ENCODE measurements at places on chromosomes 11 and 22.

- no peak for DNase-seq
These were observed 13.9 kb downstream of the OR5B3 start for GRCh38 chr11:58392746-58393145.

DNA sequence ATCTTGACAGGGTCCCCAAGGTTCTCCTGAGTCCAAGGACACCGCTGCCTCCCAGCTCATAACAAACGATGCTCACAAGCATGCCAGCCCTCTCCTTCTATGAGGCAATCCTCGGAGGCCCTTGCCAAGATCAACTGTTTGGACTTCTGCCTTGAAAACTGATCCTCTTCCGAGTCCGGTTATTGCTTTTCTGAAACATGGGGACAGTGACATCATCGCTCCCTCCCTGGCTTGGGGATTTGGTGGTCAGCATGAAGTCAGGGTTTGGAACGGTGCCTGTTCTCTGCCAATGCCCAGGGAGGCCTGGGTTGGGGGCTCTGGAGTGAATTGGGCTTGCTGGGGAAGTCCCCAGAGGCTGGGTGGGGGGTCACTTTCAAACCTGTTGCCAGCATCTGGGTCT, 149.3 kb downstream of the FBXO7 start:
- DNase-seq = no peak

GRCh38 chr11:19806251-19806650, 93.6 kb downstream of the NAV2 start:
- no peak for DNase-seq

DNA sequence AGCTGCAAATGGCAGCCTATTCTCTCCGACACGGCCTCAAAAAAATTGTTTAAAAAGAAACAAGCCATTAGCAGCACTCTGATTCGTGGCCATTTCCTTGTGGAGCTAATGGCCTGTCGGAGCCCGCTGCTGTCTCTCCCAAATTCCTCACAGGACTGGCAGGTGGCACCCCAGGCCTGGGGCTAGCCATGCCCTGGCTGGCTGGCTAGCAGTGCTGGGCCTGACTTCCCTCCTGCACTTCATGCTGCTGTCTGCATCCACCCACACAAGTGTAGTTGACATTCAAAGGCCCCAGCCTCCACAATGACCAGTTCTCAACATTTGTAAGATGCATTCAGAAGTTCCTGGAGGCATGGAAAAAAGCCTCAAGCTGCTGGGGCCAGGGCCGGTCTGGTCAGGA, 61.5 kb downstream of the SMCO4 start:
- DNase-seq = no peak

DNA sequence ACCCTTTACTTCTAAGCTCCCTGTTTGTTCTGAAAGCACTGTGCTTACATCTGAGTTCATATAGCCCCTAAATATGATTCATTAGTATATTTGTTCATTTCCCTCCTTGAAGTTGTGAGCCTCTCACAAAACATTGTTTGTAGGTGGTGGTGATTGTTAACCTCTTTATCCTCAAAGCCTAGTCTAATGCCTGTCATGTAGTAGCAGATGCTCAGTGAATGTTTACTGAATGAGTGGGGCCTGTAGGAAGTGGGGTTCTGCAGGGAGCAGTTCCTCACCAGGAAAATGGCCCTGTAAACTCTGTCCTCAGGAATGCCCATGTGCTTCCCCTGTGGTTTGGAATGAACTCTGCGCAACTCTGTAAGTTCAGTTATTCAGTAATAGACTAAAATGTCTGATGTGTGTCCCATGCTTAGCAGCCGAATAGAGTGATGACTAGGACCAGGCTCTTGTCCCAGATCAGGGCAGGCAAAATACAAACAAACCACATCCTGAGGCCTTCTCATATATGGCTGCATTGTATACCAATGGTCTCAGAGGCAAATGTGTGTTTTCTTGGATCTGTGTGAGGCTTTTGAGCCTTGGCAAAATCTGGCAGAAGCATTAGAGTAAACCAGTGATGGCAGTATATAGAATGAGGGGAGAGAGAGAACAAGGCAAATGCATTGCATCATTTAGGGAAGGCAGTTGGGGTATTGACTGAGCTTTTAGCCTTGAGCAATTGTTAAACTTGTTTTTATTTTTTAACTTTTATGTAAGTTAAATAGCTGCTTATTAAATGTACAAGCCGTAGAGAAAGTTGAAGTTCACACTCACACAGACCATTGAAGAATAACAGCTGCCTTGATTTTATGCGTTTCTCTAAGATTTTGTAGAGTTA, 91.4 kb upstream of the BIRC3 start:
- DNase-seq = no peak

GRCh38 chr22:36818010-36818642, 1.3 kb upstream of the PVALB start:
- no peak for DNase-seq

GRCh38 chr11:55697817-55698216, 35.8 kb downstream of the OR4C6 start:
- DNase-seq = no peak

DNA sequence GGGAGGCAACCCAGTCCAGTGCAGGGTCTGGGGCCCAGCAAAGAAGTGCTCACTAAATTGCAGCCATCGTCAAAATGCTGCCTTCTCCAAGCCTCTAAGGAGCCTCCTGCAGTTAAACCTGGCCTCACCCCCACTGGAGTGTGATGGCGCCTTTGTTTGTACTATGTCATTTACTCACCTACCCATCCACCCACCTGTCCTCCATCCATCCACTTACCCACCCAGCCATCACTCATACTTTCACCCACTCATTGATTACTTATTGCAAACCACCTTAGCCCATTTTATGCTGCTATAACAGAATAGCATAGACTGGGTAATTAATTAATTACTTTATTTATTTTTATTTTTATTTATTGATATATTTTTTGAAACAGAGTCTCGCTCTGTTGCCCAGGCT, 28.8 kb upstream of the PPFIA1 start:
- DNase-seq = no peak

DNA sequence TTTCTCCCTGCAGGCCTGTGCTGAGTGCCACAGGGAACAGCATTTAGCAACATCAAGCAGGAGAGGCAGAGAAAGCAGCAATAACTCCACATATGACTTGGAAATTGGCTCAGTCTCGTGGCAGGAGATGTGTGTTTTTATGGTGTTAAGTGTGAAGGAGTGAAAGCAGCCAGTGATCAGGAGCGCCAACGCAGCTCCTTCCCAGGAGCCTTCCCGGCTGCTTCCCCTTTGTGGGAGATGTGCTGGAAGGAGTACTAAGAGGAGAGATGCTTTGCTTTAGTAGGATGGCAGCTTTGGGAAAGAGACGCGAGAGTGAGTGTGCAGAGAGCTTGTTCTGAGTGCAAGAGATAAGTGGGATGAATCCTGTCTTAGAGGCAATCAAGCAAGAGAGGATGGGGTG, 54.7 kb upstream of the KIRREL3 start:
- no peak for DNase-seq

- DNase-seq = peak; percentile 65
These were observed 16.1 kb downstream of the NCAPD3 start for GRCh38 chr11:134207538-134208239.

DNA sequence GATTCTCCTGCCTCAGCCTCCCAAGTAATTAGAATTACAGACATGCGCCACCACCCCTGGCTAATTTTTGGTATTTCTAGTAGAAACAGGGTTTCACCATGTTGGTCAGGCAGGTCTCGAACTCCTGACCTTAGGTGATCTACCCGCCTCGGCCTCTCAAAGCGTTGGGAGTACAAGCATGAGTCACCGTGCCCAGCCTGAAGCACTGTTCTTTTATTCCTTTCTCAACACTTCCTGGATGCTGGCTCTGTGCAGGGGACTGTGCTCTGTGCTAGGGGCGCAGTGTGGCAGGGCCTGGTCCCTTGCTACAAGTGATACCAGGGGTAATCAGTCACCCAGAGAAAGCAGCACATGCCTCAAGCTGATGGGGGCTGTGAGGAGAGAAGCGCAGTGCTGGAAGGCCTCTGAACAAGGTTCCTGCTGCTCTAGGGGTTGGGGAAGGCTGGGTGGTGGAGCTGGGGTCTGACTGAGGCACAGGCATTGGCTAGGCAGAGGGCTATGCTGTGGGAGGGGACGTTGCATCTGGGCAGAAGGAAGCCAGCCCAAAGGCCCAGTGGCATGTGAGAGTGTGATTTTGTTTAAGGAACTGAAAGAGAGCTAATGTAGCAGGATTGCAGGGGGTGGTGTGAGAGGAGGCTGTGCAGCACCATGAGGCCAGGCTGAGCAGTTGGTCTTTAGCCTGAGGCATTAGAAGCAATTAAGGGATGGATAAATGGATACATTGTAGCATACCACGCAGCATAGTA, 42.5 kb downstream of the CABIN1 start:
- no peak for DNase-seq

GRCh38 chr22:25176175-25176574, 23.5 kb upstream of the CRYBB3 start:
- DNase-seq = no peak

DNA sequence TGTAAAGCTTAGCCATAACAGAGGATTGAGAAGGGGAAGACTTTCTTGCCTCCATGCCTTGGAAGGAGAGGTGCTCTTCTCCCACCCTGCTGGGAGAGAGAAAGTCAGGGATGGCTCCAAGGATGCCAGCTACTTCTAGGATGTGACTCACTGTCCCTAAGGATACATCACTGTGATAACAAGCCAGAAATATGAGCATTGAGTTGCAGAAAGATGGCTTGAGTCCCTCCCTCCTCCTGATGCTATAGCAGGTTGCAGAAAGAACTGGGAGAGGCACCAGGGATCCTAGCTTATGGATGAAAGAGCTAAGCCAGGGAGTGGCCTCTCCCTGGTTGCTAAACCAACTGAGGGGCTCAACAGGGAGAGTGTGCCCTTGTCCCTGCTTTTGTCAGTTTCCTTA, 27.8 kb upstream of the FJX1 start:
- no peak for DNase-seq

- no peak for DNase-seq
These were observed 294.4 kb downstream of the MN1 start for GRCh38 chr22:27507111-27507611.

GRCh38 chr11:88175569-88176075, 379 bp upstream of the RAB38 start:
- no peak for DNase-seq

- no peak for DNase-seq
These were observed 48.7 kb upstream of the ARFGAP3 start for GRCh38 chr22:42905702-42906183.

DNA sequence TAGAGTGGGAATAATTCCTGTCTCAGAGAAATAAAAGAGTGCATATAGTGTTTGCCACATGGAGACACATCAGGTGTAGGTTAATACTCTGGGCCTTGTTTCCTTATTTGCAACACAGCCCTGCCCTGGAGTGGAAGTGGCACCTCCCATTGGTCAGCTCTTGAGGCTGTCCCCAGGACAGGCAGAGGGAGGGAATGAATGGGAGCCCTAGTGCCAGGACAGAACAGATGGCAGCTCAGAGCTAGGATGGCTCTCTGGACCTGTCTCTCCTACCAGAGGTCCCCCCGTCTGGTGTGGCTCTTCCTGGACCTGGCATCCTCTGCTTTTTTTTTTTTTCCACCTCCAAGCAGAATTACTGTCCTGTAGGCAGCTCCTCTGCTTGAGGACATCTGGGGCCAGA, 35.6 kb downstream of the LIMK2 start:
- DNase-seq = no peak

DNA sequence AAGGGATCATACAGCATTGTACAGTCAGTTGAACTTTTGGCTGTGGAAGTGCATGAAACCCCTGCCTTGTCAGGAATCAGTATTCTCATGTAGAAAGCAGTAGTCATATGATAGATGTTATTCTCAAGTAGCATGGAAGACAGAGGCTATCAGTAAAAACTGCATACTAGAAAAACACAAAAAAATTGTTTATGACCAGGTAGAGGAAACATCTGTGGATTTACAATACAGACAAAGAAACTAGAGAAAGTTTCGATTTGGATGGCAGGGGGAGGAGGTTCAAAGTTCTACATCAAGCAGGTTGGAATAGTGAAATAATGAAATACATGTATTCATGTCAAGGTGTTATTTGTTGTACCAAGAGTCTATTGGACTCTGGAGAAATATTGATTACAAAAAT, 212.3 kb upstream of the DDI1 start:
- DNase-seq = no peak

DNA sequence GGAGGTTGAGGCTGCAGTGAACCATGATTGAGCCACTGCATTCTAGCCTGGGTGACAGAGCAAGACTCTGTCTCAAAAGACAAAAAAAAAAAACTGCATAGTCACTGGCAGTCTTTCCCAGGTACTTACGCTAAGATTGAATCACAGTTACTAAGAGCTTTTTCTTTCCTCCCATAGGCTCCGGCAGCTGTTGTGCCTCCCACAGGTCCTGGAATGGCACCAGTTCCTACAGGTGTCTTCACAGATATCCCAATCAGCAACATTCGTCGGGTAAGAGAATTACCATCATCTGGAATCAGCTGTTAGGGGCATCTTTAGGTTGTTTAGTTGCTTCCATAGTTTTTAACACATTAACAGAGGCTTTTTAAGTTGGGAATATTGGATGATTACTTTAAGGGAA, 19.8 kb downstream of the DLAT start:
- DNase-seq = no peak

DNA sequence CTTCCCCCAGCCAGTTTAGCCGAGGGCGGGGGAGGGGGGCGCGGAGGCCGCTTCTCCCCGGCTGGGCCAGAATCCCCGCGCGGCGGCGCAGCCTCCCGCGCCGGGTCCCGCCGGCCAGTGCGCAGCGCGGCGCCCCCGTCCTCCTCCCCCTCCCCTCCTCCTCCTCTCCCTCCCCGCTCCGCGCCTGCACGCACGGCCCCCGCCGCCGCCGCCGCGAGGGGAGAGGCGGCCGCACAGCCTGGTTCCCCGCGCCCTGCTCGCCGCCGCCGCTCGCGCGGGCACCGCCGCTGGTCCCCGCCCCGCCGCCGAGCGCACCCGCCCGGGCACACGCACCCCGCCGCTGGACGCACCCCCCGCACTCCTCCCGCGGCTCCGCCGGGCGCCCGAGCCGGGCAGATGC, at the start of gene FLRT1:
TSS of gene FLRT1 (plus strand) at position 356 of the 400 bp plus-strand sequence. CDS start 80,337 bp downstream, outside the sequence.
- DNase-seq = no peak

DNA sequence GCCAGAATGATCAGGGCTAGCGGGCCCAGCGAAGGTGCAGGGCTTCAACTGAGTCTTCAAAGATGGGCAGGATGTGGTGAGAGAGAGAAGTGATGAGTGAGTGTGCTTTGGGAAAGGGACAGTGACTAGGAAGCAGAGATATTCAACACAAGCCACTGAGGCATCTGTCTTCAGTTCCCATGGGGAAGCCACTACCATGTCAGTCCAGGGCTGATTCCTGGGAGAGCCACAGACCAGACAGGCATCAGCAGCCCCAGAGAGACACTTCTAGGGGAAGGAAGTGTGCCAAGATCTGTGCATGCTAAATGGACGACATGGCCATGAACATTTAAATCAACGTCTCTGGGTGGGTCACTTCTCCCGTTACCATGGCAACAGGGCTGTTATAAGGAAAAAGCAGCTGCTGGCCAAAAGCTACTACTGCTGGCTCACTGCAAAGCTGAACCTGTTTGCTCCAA, 28.5 kb downstream of the P4HA3 start:
- DNase-seq = no peak

DNA sequence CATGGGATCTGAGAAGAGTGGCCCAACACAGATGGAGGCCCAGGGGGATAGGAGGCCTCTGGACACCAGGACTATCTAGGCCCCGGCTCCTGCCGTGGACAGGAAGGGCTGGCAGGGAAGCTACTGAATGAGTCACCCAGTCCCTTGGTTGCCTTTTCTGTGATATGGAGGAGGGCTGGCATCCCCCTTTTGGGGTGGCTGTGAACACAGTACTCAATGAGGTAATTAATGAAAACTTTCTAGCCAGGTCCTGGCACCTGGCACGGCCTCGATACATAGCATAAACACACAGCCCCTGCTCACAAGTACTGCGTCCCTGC, 163.2 kb downstream of the CHST1 start:
- DNase-seq = no peak
